ENCODE measurements at places on chromosomes 3 and 15. TPM values are rescaled to one million over a fixed set of nuclear protein-coding genes. Genes with fewer than 3 reads are reported as not detected.

Gene EPHB3
- total RNA-seq, result not detected

Gene TTLL13
- total RNA-seq, result 2.2 TPM

Gene ZCWPW2
- not detected for total RNA-seq

Gene CAPN3
- 5.5 TPM for total RNA-seq

Gene STAB1
- 1.8 TPM for total RNA-seq

Gene BTLA
- 0.59 TPM for total RNA-seq

Gene LTK
- total RNA-seq, result 1.7 TPM

Gene PLA2G4E
- total RNA-seq, result not detected

Gene XPC
- 50.0 TPM for total RNA-seq

Gene HYAL1
- 1.2 TPM for total RNA-seq

Gene SV2B
- not detected for total RNA-seq

Gene CEP152
- 9.2 TPM for total RNA-seq

Gene RLBP1
- not detected for total RNA-seq

Gene LYZL4
- total RNA-seq, result not detected

Gene RHOV
- total RNA-seq, result not detected

Gene PPP1R14D
- total RNA-seq, result not detected

Gene FOXL2
- not detected for total RNA-seq

Gene SI
- total RNA-seq, result not detected

Gene AQP9
- 2.4 TPM for total RNA-seq

Gene KIF15
- total RNA-seq, result 1.6 TPM
